GM23338 (cell line): ENCODE measurements at places on chromosomes 5 and 9.
A peak's percentile ranks its signal among the peaks of the same experiment; 100 is the strongest.

- DNase-seq, result peak; percentile 48
Observed at GRCh38 chr5:36655161-36655560, 48.8 kb downstream of the SLC1A3 start.

GRCh38 chr5:113660706-113661250 is 147.3 kb downstream of the YTHDC2 start:
- DNase-seq, result no peak

- DNase-seq, result no peak
Observed at GRCh38 chr5:143594902-143595818, 191.7 kb upstream of the NR3C1 start.

DNA sequence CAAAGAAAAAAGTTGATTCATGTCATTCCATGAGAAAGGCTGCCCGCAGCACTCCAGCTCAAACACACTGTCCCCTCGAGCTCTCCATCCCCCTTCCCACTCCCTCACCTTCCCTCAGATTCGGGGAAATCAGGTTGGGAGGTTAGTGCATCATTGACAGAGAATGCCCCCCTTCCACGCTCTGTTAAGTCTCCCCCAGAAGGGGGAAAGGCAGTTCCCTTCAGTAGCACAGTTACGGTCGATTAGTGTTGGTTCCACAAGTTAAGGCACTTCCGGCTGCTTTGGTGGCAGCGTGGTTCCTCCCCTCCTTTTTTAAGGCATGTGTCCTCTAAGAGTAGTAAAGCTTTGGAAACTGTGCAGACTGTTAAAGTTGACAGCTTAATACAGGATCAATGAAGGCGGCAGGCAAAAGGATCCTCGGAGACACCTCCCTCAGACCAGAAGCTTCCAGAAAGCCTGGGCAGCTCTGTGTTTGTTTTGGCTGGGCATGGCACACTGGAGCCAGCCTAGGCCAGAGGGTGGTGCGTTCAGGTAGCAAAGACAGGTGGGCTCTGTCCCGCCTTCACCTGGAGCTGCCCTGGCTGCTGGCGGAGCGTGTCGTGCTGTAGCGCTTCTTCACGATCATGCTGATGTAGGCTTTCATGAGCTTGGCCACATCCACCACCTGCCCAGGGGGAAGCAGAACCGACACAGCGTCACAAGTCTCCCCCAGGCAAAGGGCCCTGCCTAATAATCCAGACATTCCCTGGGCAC is 49.5 kb upstream of the RETREG1 start:
- DNase-seq, result no peak

- no peak for DNase-seq
Observed at GRCh38 chr5:89071101-89071940, 188.3 kb upstream of the MEF2C start.

- DNase-seq, result no peak
Observed at GRCh38 chr9:132008184-132008803, 71.4 kb downstream of the MED27 start.

GRCh38 chr5:55657443-55657842 is 54.7 kb downstream of the SLC38A9 start:
- peak; percentile 23 for DNase-seq

GRCh38 chr5:33046091-33046490 is 335.0 kb downstream of the NPR3 start:
- DNase-seq, result no peak

DNA sequence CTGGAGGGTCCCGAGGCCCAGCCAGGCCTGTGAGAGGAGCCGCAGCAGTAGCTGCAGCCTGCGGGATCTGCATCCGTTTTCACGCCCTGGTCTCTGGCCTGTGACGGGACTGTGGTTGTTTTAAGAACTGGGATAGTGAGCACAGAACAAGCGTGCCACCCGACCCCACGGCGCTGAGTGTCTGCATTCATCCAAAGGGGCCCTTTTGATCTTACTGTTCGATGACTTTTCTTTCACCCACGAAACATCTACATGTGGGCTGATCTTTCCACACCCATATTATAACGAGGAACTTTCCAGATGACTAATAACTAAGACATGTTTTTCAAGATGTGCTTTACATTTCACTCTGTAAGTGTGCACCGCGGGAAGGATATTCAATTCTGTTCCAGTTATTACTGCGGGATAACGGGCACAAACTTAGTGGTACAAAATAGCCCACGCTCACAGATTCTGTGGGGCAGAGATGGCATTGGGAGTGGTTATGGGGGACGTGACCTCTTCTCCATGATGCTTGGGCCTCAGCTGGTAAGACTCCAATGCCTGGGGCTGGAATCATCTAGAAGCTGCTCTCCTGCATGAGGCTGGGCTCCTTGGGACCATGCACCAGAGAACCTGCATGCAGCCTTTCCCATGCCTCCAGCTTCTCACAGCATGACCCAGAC is 165.0 kb downstream of the SYK start:
- DNase-seq, result no peak

DNA sequence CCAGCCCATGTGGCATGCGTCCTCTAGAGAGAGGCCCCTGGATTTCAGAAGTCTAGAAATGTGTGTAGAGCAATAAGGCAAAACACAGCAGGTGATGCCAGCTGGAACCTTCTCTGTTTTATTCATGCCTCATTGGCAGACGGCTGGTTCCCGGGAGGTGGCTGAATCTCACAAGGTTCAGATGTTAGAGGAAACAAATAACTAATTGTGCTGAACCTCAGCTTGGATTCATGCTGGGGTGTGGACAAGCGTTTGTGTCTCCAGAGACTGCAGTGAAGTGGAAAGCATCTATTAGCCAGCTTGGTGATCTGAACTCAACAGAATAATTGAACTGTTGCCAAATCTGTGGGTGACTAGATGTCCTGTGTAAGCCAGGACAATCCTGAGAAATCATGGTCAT is 131.1 kb upstream of the NR4A3 start:
- DNase-seq, result no peak

- no peak for DNase-seq
Observed at GRCh38 chr5:78696637-78697036, 48.1 kb upstream of the LHFPL2 start.

- no peak for DNase-seq
Observed at GRCh38 chr9:114694719-114695269, 12.8 kb upstream of the TEX48 start.

- peak; percentile 58 for DNase-seq
Observed at GRCh38 chr9:28820741-28821140, 1247.5 kb upstream of the C9orf72 start.

- DNase-seq, result peak; percentile 78
Observed at GRCh38 chr5:126234563-126235195, 188.5 kb upstream of the GRAMD2B start.

GRCh38 chr9:133853331-133853730 is 115.2 kb upstream of the SARDH start:
- DNase-seq, result no peak

DNA sequence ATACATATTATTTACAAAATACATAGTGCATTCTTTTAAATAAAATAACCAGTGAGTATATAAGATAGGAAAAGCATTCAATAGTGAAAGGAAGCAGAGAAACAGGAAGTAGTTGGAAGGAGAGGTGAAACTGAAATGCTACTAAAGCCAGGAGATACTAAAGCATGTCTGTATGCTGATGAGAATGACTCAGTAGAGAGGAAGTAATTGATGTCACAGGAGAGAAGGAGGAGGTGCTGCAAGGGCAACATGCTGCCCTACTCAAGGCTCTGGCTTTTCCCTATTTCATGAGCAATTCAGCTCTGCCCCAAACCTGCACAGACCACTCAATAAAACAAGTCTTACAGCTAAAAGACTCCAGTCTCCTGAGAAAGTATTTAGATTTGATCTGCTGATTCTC is 108.5 kb upstream of the TXNDC8 start:
- no peak for DNase-seq

DNA sequence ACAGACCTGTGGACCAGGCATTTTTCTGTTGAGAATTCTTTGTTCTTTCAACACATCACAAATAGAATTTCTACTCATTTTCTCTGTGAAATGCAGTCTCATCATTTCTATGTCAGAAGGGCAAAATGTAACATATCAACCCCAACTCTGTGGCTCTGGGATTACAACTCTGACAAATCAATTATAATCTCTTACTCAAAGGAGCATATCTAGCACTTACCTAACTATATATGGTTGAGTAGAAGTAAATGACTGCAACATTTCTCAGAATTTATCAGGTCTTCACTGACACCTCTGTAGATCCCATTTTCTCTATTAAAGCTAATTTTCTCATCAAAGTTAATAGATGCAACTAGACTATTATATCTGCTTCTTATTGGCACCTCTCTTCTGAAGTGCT is 64.8 kb downstream of the GABRG2 start:
- no peak for DNase-seq

DNA sequence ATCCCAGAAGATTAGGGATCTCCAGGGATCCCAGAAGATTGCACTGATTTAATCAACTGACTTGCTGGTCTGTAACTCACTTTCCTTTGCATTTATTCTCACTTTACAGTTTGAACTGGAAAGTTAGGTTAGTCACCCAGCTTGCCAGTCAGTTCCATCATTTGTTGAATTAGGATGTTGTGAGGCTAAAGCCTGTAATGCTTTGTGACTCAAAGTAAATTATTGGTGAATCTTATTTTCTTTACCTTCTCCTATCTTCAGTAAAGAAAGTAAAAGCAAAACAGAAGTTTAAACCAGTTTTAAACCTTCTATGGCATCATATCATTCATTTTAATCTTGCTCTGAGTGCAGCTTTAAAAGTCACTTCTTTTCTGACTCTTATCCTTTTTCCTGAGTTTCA is 85.8 kb downstream of the SLC44A1 start:
- DNase-seq, result no peak

GRCh38 chr5:139797335-139797734 is 1.7 kb downstream of the PSD2 start:
- DNase-seq, result no peak

DNA sequence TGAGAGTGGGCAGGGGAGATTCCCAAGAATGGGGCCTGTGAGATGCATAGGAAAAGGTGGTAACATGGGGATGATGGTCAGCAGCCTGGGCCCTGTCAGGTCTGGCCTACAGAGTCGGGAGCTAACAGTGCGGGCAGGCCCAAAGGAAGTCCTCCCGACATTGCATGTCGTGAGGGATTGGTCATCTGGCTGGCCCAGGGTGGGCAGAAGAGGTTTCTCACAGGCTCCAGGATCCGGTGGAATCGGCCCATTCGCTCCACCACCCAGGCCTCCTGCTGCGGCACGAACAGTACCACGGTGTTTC is 514 bp downstream of the STOML2 start:
- peak; percentile 34 for DNase-seq

DNA sequence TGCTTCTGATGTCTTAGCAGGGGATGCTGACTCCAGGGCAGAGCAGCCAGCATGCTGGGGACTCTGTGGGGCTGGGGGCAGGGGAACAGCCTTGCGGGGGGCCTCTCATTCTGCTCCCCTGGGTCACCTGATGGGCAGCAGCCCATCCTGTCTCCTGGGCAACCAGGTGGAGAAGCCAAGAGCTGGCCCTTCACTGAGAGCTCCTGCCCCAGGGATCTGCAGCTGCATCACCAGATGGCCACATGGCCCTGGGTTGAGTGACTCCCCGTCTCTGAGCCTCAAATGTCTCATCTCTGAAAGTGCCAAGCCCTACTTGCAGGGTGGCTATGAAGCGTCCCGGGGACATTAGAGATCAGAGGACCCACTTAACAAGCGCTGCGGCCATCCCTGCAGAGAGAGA is 49.1 kb downstream of the LRSAM1 start:
- DNase-seq, result no peak

DNA sequence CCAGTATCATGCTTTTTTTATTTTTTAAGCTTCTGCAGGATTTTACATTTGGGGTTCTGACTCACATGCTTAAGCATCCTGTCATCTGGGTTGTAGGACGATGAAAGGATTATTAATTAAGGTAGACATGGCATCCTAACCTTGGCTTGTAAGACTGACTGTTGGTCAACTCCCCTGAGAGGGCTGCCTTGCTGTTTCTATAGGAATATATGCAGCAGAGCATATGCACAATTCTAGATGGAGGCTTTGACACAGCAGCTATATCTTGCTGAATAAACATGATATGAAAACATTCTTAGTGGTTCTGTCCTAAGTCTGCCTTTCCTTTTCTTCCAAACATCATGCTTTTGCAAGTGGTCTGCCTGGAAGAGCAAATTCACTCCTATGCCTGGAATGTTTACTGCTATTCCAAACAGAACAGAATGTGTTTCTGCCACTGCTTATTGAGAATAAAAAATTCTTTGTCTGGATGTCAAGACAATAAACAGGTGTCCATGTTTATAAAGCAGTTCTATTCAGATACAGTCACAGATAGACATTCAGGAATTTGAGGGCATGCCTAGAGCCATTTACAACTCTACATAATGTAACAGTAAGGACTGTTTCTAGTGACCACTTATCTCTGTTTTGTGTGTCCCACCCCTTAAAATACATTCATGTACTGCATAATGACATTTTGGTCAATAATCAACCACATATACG is 166.2 kb upstream of the PPP2R2B start:
- DNase-seq, result no peak

GRCh38 chr5:128711216-128711615 is 173.2 kb upstream of the FBN2 start:
- no peak for DNase-seq

- no peak for DNase-seq
Observed at GRCh38 chr5:53549792-53550191, 10.6 kb upstream of the NDUFS4 start.

GRCh38 chr5:6362846-6363245 is 15.5 kb downstream of the MED10 start:
- no peak for DNase-seq

DNA sequence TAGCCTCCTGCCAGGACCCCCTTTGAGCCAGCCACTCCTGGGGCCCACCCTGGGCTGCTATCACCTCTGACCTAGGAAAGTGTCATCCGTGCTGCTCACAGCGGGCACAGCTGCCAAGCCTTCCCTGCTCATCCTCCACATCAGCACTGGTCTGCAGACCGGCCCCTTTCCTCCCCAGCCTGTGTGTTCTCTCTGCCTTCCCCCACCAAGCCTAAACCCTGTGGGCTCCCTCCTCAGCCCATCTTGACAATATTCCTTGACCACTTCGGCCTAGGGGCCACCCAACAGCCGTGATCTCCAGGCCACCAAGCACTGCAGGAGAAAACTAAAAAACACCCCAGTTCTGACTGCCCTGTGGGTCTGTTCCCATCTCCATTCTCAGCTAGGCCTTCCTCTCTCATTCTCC is 135.1 kb downstream of the DAB2IP start:
- DNase-seq, result no peak
